ENCODE measurements at places on chromosomes 12 and 14.

- no peak for DNase-seq
Measured at GRCh38 chr14:63478010-63478409, 65.2 kb downstream of the PPP2R5E start.

- no peak for DNase-seq
Measured at GRCh38 chr12:59088673-59089072, 168.4 kb upstream of the LRIG3 start.

DNA sequence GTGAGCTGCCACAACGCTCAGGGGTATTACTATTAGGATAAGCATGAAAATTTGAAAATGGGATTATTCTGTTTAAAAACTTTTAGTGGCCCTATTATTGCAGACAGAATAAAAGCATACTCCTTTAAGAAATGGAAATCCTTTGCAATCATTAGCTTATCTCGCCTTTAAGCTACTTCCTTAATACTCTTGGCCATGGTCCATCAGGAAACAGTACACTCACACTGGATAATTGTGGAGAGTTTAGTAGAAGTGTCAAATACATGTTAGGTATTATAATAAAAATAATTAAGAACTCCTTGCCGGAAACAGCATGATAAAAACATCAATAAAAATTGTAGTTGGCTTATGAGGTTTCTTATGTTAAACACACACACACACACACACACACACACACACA, 100.4 kb upstream of the PPFIA2 start:
- no peak for DNase-seq

- no peak for DNase-seq
Measured at GRCh38 chr12:127779301-127780045, 487.5 kb upstream of the TMEM132C start.

DNA sequence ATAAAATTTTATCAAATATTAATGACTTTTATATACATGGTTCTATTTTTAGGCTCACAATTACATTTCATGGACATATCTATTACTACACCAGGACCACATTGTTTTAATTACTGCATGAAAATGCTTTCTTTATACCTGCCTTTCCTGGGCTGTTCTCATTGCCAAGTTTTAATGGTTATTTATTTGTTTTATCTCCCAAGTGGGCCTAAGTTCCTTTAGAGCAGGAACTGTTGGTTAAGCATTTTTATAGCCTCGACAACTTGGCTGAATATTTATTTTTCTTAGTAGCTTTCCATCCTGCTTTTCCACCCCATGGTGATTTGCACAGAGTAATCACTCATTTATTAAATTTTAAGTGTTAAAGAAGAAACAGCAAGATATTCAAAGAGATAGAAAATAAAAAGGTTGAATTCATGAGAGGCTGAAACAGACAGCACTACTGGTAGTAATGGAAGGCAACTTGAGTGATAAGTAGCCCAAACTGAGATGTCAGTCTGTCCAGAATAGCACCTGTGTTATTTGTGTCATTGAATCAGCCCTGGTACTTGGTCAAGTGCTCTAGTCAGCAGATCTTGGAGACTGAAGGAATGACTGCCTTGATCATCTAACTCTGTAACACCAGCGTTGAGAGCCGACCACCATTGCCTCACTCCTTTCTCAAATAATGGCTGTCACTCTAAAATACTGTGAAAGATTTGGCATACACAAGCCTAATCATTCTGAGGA, 119.1 kb upstream of the EGLN3 start:
- no peak for DNase-seq
